ENCODE measurements at places on chromosomes 7 and 10.
A peak's percentile ranks its signal among the peaks of the same experiment; 100 is the strongest.

GRCh38 chr7:116426428-116427156 is 72.9 kb upstream of the CAV2 start:
- DNase-seq = peak; percentile 87

GRCh38 chr7:100127866-100128636 is 1.3 kb downstream of the MBLAC1 start:
- DNase-seq = no peak

GRCh38 chr7:12303495-12303894 is 92.4 kb downstream of the TMEM106B start:
- DNase-seq = no peak

- no peak for DNase-seq
Observed at GRCh38 chr7:132258231-132258630, 318.0 kb downstream of the PLXNA4 start.

GRCh38 chr10:33193701-33194521 is 140.6 kb downstream of the NRP1 start:
- DNase-seq = no peak

DNA sequence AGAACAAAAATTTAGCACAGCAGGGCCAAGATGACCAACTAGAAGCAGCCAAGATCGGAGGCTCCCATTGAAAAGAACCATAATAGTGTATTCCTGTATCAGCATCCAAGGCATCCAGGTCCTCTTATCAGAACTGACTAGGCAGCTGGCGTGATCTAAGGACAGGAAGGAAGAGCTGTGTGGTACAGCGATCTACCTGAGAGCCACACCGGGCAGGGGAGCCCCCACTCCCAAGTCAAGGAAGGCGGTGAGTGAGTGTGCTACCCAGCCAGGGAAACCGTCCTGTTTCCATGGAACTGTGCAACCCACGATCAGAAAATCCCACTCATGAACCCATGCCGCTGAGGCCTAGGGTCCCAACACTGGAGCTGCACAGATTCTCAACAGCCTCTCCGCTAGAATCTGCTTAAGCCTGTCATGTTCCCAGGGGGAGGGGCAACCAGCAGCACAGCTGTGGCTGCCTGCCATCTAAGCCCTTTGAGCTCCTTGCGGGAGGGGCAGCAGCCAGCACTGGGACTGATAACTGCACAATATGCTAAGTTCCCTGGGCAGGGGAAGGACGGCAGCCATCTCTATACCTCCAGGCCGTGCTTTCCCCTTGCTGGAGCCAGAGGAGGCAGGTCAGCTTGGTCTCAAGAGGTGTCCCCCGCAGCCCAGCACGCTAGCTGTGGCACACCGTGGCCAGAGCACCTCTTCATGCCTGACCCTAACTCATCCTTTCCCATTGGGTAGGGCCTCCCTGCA is 213.0 kb upstream of the SMIM30 start:
- no peak for DNase-seq

- no peak for DNase-seq
Observed at GRCh38 chr7:68955656-68956055, 642.6 kb upstream of the AUTS2 start.

- no peak for DNase-seq
Observed at GRCh38 chr7:37287131-37287855, 161.4 kb downstream of the ELMO1 start.

GRCh38 chr10:122864901-122865300 is 14.5 kb downstream of the FAM24B start:
- peak; percentile 13 for DNase-seq

- DNase-seq = no peak
Observed at GRCh38 chr7:44936322-44936721, 42.5 kb downstream of the MYO1G start.

DNA sequence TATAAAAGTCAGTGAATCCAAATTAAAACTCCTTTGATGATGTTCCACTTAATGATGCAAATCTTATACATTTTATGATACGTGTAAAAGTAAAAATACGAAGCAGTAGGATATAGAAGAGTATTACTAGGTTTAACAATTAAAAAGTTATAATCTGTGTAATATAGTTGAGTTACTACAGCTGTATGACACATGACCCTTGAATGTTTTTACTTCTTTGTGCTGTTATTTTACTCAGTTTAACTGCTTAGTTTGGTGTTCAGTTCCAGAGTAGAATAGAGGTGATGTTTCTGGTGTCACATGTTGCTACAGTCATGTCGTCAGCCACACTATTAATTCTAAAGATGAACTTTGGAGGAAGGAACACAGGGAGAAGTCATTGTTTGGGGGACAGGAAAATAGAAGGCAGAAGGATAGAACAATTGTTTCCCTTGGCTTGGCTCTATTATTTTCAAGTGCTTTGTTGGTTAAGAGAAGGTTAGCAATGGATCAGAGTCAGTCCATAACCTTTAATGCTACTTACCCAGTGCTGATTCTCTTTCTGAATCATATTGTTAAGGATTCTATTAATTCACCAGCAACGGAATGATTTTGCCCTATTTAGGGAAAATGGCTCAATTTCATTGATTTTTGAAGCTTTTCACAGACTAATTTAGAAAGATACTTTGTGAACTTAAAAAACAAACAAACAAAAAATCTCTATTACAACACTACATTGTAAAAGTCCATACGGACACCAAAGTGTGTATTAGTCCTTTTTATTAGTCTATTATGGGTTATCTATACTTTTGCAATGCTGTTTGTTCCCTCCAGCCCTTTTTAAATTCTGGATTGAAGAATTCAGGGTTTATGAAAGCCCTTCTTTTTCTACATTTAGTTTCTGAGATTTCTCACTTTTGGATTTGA is 73.4 kb downstream of the CPED1 start:
- no peak for DNase-seq

- DNase-seq = no peak
Observed at GRCh38 chr7:23135755-23136154, 30.2 kb downstream of the KLHL7 start.

- peak; percentile 30 for DNase-seq
Observed at GRCh38 chr7:22980422-22980821, 33.5 kb downstream of the HYCC1 start.

DNA sequence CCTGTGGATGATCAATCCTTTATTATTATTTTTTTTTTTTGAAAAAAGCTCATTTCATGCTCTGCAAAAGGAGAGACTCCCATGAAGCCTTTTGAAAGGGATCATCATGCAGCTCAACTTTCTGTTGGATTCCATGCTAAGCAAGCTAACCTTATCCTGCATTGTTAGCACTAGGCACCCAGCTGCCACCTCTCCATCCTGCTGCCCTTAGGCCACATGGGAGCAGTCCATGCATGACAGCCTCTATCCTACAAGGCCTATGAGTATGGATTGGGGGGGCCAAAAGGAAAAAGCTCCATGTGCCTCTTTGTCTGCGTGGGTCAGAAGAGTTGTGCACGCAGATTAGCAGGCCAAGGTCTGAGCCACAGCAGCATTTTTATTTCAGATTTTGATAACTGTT is 19.2 kb downstream of the SMNDC1 start:
- DNase-seq = no peak

- no peak for DNase-seq
Observed at GRCh38 chr10:22410394-22410793, 65.1 kb downstream of the SPAG6 start.

GRCh38 chr10:45147000-45147399 is 146.3 kb downstream of the ZNF22 start:
- DNase-seq = no peak

DNA sequence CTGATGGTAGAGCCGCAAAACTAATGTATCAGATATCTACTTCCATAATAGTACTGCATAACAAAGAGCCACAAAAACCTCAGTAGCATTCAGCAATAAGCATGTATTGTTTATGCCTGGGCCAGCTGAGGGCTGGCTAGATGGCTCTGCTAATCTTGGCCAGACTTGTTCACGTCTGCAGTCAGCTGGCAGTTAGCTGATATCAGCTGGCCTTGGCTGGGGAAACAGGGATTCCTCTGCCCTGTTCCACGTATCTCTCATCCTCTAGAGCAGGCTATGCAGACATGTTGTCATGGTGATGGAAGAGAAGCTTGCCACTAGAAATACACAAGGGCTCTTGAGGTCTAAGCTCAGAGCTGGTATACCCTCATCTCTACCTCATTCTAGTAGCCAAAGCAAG is 62.9 kb downstream of the GRM8 start:
- DNase-seq = no peak

GRCh38 chr10:68900427-68901104 is 549 bp upstream of the DDX50 start:
- DNase-seq = peak; percentile 62

GRCh38 chr10:35420827-35421552 is 84.7 kb downstream of the CCNY start:
- no peak for DNase-seq

Measured in SW 1271 (cell line).